ENCODE measurements at places on chromosomes 11 and 22.

DNA sequence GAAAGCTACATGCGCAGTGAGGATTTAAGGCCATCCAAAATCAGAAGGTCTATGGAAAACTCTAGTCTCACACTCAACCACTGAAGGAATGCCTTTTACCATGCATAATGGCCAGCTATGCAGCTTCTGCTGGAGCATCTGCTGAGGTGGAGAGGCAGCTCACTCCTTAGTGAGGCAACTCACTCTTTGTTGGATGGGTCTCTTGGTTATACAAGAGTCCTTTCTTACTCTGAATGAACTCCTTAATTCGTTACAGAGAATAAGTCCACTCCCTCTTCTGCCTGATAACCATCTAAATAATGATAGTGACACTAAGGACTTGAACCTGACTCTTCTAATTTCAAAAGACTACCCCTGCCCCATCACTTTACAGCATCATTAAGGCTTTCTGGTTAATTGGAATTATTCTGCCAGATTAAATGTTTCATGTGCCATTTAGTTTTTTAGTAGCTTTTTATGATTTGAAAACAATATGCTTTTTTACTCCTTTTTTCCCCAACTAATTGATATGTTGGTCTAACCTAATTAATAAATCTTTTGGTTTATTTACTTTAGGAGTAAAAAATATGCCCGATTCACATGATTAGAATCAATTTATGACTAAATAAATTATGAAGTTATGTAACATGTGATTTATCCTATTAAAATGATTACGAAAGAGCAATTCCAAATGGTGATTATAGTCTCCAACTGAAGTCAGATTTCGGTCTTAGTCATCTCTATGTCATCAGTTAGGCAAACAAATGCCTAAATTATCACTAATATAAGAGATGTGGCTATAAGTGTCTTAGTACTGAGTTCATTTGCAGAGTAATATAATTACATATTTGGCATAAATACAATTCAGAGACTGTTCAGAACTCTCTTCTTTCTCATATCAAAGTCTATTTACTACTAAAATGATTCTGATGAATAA, 286.7 kb upstream of the CCDC90B start:
- no peak for DNase-seq

GRCh38 chr22:37416827-37417226, 10.5 kb downstream of the ELFN2 start:
- no peak for DNase-seq

DNA sequence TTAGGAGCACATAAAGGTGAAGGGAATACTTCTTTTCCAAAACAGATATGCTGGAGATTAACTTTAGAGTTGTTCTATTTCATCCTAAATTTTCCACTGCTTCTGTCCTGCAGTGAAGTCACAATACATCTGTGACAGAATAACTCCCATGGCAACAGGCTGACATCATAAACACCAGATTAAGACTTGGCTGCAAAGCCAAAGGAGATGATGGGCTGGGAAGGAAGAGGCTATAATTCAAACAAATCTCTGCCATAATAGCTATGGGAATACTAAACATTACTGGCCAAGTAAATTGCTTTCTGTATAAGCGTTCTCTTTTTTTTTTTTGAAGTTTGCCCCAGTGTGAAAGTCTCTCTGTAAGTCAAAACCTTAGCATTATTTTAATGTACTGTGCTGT, 107.7 kb downstream of the CADM1 start:
- DNase-seq = no peak

DNA sequence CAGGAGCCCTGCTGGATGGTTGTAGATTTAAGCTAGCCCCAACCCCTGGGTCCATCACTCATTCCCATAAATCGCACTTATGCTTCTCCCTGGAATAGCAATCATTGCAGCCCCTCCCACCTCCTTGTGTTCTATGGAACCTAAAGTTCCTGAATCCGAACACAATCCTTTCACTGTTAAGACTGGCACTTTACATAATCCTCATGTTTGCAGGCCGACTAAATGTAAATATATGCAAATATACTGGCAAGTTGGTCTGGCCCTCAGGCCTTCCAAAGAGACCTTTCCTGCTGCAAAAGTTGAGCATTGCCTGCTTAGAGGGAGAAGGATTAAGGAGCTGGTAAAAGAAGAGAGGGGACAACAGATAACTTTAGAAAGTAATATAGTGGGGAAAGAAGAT, 892.9 kb downstream of the OPCML start:
- DNase-seq = no peak

DNA sequence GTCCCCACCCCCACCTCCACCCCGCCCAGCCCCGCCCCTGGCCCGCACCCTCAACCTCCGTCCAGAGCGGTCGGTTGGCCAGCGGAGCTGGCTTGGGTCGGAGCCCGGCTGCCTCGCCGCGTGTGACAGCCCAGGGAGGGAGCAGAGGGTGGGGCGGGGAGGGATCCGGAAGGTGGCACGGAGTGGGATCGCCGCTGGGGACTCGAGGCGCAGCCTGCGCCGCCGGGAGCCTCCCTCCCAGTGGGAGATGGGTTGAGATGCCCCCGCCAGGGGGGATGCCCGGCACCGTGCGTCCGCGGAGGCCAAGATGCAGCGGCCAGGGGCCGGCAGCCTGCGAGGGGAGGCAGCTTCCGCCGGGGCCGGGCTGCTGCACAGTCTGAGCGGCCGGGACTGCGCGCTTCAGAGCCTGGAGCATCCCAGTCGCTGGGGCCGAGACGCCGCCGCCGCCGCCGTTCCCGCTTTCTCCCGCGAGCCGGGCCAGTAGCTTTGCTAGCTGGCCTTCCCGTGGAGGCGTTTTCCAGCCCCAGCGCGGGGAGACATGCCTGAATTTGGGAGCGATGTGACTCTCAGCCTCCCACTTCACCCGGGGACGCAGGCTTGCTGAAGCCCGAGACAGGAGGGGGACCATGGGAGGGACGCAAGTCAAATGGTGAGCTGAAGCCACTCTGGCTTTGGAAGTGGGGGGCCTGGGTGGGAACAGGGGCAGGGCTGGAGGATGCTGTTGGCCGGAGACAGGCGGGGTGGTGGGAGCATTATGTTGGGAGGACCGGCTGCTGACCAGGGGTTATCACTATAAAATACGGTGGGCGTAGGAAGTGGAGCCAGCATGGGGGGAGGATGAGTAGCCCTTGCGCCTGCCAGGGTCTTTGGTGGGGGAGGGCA, 40.2 kb downstream of the DIXDC1 start:
- peak; percentile 3 for DNase-seq

GRCh38 chr11:121540627-121541026, 87.9 kb upstream of the SORL1-AS1 start:
- DNase-seq = no peak

GRCh38 chr11:43806976-43807375, 73.7 kb upstream of the ALKBH3 start:
- DNase-seq = no peak

DNA sequence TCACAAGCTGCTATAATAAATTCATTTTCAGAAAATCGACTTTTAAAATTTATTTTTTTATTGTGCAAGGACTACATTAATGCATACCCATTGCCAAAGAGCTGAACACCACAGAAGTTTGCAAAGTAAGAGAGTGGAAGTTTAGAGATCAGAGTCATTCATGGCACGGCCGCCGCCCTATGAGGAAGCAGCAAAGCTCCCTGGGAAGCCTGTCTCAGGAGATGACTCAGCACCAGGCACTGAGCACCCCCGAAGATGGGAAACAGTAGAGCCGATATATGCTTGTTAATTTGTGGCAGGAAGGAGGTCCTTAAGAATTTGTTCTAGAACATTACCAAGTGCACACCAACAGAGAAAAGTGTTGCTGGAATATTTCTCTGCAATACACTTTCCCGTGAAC, 693.7 kb downstream of the OPCML start:
- no peak for DNase-seq

DNA sequence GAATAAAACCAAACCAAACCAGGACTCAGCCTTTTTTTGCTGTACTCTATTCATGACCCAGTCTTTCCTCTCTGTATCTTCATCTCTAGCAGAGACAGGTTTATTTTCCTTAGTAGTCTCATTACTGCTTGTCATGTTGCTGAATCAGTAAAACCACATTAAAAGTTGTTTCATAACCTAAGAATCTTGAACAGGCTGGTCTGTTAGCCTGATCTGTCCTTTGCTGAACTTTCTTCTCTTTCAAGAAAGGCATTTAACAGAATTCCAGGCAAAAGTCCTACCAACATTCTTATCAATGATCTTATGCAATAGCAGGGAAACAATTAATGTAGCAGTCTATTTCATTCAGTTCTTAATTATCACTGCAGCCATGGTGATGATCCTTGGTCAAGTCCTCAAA, 197.7 kb downstream of the CASP12 start:
- no peak for DNase-seq

GRCh38 chr22:48348855-48349254, 1478.8 kb downstream of the BRD1 start:
- DNase-seq = no peak

GRCh38 chr11:61141601-61142028, 19.6 kb downstream of the VPS37C start:
- no peak for DNase-seq

GRCh38 chr11:68297052-68297378, 15.4 kb upstream of the LRP5 start:
- no peak for DNase-seq

GRCh38 chr11:133794205-133794604, 51.1 kb downstream of the SPATA19 start:
- DNase-seq = no peak

DNA sequence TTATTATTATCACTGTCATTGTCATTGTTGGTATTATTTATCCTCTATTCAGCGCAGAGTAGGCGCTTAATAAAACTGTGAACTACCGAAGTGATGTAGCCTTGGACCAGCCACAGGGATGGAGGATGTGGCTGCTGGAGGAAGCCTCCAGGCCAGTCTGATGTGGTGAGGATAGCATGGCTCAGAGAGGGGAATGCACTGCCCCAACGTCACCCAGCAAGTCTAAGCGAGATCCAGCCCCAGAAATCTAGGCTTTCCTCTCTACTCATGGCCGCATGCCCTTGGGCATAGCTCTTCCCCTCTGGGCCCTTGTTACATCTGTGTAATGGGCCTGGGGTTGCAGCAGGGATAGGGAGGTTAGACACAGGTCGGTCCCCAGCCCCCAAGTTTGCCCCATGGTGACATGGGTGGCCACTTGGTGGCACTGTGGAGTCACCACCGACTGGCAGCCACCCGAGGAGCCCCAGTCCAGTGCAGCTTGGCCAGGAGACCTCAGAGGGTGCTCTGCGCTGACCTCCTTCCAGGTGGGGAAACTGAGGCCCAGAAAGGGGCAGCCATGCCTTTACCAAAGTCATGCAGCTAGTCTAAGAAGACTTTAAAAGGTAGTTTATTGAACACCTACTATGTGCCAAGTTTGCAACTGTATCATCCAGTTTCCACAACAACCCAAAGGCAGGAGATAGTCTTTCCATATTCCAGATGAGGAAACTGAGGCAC, 395.7 kb downstream of the MN1 start:
- no peak for DNase-seq

DNA sequence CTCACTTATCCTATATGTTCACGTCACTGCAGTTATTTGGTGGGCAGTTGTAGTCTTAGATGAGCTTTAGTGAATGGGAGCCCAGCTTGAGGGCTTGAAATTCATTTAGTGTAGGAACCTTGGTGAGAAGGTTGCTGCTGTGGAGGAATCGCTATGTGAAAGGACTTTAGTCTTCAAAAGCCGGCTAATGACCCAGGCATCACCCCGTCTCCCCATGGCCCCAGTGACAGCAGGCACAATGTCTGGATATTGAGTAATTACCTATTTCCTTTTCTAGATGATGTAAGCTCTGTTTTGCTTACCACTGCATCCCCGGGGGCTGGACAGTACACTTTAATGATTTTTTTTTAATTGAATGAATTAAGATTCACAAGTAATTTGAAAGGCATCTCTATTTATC, 283.2 kb downstream of the ST3GAL4 start:
- no peak for DNase-seq

GRCh38 chr11:58615559-58615958, 6.9 kb upstream of the CNTF start:
- DNase-seq = no peak

DNA sequence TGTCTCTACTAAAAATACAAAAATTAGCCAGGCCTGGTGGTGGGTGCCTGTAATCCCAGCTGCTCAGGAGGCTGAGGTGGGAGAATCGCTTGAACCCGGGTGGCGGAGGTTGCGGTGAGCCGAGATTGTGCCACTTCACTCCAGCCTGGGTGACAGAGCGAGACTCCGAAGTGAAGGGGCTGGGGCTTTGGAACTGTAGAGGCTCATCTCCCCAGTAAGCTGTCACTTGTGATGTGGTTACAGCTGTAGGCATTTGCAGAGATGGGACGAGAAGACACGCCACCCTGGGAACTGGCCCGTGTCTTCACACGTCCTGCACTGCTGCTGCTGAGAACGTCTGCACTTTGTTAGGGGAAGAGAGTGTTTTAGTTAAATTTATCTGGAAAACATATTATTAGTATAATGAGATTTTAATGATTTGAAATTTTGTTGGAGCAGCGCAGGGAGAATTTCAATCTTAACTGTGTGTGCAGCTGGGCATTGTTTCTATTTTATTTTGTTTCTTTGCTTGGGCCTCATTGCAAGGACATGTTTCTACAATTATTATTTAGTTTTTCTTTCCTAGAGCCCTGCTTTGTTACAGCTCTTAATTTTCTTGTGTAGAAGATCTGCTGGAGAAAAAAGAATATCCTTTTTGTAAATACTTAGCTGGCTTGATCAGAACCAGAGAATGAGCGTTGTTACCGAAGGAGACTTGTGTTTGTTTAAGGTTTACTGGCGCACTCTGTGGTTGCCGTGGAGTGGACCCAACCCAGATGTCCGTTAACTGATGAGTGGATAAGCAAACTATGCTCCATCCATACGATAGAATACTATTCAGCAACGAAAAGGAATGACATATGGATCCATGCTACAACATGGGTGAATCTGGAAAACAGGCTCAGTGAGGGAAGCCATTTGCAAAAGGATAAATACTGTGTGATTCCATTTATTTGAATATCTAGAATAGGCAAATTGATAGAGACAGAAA, 18.4 kb downstream of the PARVB start:
- DNase-seq = no peak

DNA sequence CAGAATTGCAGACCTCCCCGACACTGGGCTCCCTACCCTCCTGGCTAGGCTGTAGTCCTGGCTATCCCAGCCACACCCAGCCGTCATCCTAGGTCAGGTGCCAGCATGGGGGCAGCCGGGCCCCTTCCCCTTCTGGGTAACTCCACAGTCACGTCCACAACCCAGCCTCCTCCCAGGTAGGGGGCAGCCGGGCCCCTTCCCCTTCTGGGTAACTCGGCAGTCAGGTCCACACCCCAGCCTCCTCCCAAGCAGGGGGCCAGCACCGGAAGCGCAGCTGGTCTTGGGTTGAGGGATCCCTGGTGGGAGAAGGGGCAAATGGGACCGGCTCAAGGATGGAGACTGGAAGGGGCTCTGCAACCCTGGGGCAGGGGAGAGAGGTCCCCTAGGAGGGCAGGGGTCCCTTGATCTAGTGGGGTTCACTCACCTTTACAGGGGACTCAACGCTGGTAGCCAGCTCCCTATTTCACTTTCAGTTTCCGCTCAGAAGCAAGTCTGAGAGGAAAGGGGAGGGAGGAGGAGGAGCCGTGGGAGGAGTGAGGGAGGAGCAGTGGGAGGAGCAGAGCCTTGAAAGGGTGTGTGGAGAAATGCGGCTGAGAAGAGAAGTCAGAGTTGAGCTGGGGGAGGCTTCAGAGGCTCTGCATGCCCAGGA, at the start of gene TRIM21:
Gene TRIM21 (minus strand): TSS at position 494 of the 649 bp plus-strand sequence. CDS start 3,293 bp downstream, outside the sequence.
- DNase-seq = peak; percentile 71
